Fibroblast of lung (primary cell): ENCODE measurements at places on chromosomes 13 and 19.
A peak's percentile ranks its signal among the peaks of the same experiment; 100 is the strongest.

DNA sequence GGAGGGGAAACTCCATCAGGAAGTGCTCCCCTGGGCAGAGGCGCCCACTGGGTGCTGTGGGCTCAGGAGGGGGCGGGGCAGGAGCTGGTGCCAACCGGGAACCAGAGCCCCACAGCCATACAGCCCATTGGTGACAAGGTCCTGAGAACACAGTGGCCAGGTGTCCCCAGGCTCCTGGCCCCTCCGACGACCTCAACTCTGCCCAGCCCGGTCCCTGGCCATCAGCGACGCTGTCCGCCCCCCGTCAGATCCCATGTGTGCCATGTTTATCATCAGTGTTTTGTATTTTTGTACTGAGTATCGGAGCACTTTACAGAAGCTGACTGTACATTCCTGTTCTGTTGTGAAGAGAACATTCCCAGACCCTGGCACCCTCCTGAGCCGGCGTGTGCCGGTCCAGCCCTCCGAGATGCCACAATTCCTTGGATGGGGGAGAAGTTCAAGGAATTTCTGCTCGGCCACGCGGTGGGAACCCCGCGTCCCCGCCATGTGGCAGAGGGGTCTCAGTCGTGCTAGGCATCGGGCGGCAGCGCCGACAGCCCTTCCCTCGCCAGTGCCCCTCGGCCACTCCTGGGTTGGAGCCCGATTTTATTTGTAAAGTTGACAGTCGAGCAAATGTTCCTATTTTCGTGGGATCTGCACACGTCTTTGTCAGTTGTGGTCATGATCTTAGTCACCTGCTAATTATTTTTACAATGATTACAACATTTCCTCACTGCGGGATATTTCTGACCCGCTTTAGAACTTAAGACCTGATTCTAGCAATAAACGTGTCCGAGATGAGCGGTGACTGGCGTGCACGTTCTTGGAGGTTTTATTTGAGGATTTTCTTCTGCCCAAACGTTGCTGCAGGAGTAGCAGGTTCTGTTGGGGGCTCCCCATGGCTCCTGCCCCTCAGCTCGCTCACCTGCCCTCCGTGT is 16.9 kb downstream of the PEX11G start:
- no peak for DNase-seq

- no peak for DNase-seq
These were observed 4.2 kb downstream of the POU4F1 start for GRCh38 chr13:78598966-78599644.

DNA sequence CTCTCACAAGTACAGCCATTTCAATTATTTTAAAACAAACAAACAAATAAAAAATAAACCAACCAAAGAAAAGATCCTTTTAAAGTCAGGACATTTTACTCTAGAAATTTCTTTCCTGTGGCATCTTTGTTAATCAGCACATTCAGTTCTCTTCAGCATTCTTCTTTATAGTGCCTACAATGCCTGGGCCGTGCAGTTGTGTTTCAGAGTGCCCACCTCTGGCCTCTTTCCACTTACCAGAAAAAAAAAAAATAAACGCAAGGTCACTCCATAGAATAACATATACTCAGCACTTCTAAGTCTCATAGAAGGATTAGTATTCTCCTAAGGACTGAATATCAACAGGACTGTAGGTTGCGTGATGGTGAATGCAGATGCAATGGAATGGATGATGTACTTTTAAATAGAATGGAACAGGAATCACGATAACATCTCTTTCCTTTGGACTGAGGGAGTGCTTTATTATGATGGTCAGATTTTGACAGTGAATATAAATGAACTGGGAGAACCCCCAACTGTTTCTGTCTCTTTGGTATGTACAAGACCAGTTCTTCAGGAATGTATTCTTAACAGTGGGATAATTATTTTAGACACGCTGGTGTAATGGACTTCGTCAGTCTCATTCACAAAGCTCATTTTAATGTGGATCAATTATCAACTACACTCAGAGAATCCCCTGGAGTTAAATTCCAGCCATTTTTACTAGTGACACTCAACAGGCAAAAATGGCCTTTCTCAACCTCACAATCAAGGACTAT is 125.0 kb upstream of the NBEA start:
- peak; percentile 88 for DNase-seq

GRCh38 chr13:104773775-104774174 is 1707.6 kb upstream of the SLC10A2 start:
- DNase-seq: peak; percentile 55

DNA sequence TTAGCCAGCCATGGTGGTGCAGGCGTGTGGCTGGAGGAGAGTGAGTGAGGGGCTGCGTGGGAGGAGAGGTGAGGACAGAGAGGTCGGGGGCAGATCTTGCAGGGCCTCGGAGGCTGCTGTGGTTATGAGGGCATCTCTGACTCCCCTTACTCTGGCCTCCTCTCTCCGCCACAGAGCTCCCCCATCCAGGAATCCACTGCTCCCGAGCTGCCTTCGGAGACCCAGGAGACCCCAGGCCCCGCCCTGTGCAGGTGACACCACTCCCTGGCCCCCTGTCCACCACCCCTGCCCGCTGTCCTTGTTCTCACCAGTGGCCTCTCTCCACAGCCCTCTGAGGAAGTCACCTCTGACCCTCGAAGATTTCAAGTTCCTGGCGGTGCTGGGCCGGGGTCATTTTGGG is 7.8 kb downstream of the PTGER1 start:
- DNase-seq: no peak
